ENCODE measurements at places on chromosomes 4 and X.

DNA sequence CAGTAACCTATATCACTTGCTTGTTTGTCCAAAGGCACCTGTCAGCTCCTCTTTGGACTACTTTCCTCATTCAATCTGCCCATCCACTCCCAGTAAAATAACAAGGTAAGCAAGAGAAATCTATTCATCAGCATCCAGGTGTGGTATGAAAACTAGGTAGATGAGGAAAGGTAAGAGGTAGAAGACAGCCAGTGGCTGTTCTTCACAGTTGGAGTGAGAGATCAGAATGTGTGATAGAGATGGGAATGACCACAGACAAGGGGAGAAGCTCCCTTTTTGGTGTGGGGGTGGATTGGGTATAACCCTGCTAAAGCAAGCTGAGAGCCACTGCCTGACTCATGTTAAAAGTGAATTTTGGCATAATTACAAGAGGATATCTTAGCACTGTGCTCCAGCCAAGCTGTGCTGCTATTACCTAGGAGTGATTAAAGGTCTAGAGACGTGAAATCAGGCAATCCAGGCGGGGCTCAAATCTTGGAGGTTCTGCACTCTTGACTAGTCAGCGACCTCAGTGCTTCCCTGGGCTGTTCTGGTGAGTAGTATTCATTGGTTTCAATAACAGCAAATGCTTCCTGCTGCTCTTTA, 28.1 kb upstream of the RASL11B start:
- no peak for DNase-seq

DNA sequence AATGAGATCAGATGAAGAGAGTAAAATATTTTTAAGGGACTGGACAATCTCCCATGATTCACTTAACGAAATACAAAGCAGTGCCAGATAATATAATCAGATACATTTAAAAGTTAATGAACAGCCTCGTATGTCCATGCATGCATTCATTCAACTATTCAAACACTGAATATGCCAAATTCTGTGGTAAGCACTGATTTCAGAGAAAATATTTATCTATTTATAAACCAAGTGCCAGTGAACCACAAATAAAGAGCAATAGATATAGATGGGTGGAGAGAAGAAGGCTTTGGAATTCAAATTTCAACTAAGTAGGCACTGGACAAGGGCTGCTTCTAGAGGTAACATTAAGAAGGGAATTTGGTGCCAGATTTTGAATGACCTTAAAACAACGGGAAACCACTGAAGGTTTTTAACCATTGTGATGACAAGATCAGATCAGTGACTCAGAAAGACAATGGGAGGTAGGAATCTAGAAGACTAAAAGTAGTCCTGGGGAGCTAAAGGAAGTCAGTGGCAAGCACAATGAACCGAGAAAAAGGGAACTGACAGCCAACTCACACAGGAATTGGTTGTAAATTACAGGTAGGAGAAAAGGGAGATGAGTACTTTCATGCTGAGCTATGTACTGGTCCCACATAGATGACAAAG, 14.2 kb downstream of the ELOVL6 start:
- no peak for DNase-seq

GRCh38 chrX:9310616-9311015, 154.2 kb upstream of the TBL1X start:
- no peak for DNase-seq

GRCh38 chr4:187276736-187277408, 553.2 kb upstream of the FAT1 start:
- no peak for DNase-seq

GRCh38 chr4:30642567-30642966, 77.6 kb upstream of the PCDH7 start:
- DNase-seq = no peak

DNA sequence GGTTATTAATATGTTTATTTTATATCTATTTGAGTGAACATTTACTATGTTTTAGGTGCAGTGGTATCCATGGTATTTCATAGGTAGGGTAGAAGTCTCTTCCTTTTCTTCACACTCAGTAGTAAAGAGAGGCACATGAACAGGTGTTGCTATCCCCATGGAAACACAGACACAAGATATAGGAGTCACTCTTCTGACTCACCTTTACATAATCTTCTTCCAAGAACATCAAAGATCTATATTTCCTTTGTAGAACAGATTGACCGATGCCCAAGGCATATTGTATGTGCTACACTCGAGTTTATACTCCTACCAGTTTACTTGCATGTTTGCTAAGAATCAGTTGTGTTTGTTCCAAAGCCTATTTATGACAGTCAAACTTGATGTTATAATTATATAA, 1997.4 kb downstream of the C4orf33 start:
- no peak for DNase-seq

GRCh38 chrX:110087485-110088356, 84.8 kb downstream of the TMEM164 start:
- no peak for DNase-seq

DNA sequence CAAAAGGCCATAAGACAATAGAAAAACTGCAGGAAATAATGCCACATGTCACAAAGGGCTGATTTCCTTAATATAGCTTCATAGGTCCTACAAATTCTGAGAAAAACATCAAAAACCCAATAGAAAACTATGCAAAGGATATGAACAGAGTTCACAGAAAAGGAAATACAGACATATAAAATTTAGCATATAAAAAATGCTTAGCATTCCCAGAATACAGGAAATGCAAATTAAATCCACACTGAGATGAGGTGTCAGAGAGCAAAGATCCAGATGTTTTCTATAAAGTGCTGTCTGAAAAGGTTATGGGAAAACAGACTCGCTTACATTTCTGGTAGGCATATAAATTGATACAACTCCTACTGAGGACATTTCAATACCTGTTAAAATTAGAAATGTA, 33.8 kb downstream of the TXK start:
- DNase-seq = no peak

DNA sequence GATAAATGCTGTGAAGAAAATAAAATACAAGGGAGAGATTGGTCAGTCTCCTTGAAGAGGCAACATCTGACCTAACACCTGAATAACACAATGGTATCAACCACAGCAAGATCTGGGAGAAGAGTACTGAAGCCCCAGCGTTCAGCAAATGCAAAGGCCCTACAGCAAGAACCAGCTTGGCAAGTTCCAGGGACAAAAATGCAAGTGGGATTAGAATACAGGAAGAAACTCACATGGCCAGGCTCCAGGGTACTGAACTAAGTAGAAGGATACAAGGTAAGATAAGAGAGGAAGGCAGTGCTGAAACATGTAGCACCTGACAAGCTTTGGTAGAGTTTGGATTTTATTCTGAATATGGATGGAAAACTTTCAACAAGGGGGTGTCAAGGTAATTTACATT, 3.6 kb downstream of the SMIM14 start:
- DNase-seq = no peak

GRCh38 chrX:48785540-48786214, 713 bp upstream of the GATA1 start:
- DNase-seq = no peak

- no peak for DNase-seq
Measured at GRCh38 chrX:129686422-129686948, 31.7 kb upstream of the APLN start.

- DNase-seq = no peak
Measured at GRCh38 chr4:10998846-10999245, 314.3 kb upstream of the CLNK start.

GRCh38 chrX:24124244-24124799, 25.2 kb upstream of the ZFX start:
- DNase-seq = no peak

- DNase-seq = no peak
Measured at GRCh38 chr4:187208651-187209050, 485.0 kb upstream of the FAT1 start.

DNA sequence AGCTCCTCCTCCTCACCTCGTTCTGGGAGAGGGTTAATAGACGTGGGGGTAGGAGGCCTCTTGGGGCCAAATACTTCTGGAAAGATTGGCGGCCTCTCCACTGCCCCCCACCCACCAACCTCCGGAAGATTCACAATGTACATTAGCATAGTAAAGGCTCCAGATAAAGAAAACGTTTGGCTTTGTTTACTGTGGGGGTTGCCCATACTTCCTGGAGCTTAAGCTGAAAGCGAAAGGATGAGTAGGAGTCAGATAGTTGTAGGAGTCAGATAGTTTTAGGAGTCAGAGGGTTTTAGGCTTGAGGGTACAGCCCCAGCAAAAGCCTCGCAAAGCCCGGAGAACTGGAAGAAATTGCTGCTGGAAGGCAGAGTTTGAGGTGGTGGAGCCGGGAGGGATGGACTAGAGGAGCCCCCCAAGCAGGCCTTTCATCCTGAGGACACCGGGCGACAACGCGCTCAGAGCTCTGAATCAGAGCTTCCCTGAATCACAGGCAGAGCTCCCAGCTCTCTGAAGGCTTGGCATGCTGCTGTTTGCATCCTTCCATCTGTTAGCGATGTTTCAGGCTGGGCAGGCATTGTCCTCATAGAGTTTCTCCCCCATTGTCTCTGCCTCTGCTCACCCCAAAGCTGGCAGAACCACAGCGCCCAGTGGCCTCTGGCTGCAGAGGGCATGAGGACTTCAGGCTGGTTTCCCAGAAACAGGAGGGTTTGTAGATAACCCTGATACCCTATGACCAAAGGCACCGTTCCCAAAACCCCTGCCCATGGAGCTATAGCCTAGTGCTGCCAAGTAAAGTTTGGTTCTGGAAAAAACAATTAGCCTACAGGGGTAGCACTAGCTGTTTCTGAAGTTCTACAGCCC, 280.7 kb downstream of the BCOR start:
- DNase-seq = no peak

- no peak for DNase-seq
Measured at GRCh38 chr4:187236209-187236890, 512.7 kb upstream of the FAT1 start.

GRCh38 chr4:156101571-156101970, 147.9 kb upstream of the CTSO start:
- DNase-seq = no peak

DNA sequence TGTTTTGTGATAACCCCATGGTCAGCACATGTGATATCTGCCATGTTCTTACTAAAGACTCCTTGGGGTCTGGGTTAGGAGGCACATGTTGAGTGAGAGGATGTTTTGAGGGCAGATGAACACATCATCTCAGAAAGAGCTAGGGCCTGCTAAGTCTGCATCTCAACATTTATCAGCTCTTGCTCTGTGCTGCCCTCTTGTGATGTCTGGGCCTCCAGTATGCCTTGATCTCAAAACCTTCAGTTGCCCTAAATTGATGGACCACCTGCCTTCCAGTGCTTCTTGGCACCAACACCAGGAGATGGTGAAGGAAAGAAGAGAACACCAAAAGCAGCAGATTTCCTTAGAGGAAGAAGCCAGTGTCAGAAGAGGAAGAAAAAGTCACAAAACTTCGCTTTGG, 22.5 kb downstream of the MID1 start:
- peak; percentile 48 for DNase-seq

DNA sequence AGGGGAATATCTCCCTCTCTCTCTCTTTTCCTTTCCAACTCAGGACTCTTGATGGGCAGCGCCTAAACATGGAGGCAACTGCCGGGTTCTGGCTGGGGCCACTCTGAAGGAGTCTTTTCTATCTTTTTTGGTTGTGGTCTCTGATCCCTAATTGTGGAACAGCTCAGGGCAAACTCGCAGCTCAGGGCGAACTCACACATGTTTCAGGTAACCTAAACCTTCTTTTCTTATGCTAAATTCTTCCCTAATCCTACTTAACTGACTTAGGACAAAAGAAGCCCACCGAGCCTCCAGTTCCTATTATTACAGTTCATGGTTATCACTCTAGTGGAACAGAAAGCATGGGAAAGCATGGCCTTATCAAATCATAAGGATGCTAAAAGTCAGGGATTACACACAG, 21.3 kb downstream of the ETDA start:
- DNase-seq = no peak

GRCh38 chr4:104829761-104830160, 316.9 kb upstream of the TET2 start:
- DNase-seq = no peak

DNA sequence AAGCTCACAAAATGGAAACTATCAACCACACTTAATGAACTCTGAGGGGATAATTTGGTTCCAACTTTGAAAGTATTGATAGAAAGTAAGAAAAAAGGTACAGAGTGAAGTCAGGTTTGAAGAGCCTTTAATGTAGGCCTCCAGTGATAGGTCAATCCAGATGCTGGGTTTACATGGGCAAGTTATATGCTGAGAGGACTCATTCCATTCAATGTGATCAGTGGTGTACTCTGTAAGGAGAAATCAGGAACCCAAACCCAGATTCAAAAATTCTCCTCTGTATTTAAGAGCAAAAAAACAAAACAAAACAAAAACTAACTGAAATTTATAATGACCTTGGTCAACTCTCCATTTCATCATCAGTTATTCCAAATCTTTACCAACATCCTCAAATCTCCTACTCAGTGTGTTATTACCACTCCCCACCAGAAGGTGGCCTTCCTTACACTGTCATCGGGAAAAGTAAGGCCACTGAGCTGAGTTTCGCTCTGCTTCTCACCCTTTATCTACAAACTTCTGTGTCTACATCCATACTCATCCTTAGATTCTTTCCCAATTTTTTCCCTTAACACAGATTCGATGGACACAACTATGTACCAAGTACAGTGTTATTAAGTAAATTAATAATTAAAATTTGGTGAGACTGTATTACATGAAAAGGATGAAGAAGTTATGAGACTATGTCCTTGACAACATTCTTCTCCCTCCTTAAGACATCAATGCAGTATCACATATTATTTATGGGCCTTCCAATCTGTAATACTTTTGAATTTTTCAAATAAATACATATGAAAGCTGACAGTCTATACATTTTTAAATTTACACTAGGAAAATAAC, 88.3 kb downstream of the ZAR1 start:
- peak; percentile 63 for DNase-seq

- DNase-seq = no peak
Measured at GRCh38 chr4:92381616-92382015, 77.8 kb downstream of the GRID2 start.

DNA sequence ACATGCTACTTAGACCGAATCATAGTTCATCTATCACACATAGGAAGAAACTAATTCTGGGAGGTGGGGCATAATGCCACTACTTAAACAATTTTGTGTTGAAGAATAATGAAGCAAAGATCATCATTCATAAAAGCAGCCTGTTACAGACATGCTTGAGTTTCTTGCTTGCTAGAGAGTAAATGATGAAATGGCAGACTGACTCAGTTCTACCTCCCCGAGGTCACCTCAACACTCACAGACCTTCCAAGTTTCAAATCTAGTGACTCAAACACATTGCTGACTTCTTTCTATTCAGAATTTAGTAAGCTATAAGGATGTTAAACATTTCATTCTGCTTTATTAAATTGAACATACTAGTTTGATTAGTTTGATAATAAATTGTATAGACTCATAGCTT, 636.5 kb upstream of the FRG1 start:
- DNase-seq = no peak

DNA sequence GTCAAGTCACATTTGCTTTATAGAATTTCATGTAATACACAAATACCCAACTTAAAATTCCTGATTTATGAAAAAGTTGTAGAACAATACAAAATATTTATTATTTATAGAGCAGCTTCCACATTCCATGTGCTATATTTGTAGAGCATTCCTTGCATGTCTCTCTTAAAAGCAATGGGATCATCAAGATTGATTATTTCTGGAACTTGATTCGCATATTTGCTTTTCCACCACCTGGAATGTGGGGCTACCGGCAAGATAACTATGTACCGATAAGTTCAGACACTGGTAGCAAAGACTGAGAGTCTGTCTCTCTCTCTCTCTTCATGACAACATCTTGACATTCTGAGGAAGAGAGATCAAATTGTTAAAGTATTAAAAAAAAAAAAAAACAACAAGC, 59.3 kb downstream of the MAPK10 start:
- DNase-seq = no peak

All from endothelial cell (in vitro differentiated cells).